Activated CD4-positive, alpha-beta T cell treated with anti-CD3 and anti-CD28 coated beads for 1 hour (primary cell): ENCODE measurements at places on chromosomes 6 and 20.

GRCh38 chr6:130885392-130886192, 58.4 kb downstream of the SMLR1 start:
- DNase-seq: peak; percentile 46

GRCh38 chr20:45946149-45946970, 11.9 kb downstream of the PCIF1 start:
- no peak for DNase-seq

- no peak for DNase-seq
These were observed 196.6 kb downstream of the UST start for GRCh38 chr6:148943451-148943850.

DNA sequence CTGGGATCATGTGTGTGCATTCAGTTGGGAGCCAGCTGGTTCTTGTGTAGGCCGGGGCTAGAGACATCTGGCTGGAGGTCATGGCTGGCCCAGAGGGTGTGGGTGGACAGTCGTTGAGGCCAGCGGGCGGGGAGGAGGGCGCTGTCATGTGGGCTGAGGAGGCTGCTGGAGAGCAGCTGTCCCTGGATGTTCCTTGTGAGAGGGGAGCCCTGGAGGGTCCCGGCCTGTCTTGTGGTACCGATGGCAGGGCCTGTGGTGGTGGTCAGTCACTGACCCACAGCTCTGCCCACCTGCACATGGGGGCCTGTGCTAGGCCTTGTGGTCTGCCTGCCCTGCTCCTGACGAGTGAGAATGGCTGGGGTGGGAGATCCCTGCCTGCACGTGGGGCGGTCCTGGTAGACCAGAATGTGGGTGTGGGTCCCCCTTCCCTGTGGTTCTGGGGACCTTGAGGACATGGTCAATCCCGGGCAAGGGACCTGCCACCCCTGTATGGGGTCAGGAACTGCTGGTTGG, 1.9 kb upstream of the C20orf204 start:
- DNase-seq: no peak

DNA sequence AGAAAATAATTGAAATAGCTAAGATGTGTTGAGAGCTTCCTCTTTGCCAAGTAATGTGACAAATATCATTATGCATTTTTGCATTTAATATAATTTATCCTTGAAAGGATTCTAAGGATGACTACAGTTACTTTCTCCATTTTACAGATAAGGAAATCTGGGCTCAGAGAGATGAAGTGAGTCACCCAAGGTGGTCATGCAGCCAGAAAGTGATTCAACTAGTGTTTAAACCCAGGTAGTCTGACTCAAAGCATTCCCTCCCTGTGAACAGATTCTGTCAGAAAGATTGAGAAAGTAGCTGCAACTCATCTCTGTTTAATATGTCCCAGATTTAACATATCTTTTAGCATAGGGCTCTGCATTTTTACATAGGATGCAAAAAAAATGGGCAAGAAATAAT, 28.1 kb downstream of the NRSN1 start:
- DNase-seq: no peak

DNA sequence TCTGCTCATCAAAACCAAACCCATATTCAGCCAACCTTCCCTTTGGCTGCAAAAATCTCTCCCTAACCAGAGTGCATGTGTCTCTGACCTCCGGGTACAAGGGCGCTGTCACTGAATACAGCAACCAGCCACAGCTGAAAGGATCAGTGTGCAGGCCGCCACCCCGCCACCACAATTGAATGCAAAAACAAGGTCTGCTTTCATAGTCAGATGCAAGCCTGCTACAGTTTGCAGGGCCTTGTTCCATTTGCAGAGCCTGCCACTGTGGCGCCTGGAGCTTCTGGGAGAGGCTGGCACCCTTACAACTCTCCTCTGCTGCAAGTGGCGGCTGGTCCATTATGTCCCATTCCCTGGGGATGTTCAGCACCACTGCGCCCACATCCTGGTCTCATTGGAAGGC, 23.5 kb downstream of the MDGA1 start:
- DNase-seq: no peak

- DNase-seq: no peak
These were observed 73.8 kb downstream of the HUS1B start for GRCh38 chr6:583116-583515.

DNA sequence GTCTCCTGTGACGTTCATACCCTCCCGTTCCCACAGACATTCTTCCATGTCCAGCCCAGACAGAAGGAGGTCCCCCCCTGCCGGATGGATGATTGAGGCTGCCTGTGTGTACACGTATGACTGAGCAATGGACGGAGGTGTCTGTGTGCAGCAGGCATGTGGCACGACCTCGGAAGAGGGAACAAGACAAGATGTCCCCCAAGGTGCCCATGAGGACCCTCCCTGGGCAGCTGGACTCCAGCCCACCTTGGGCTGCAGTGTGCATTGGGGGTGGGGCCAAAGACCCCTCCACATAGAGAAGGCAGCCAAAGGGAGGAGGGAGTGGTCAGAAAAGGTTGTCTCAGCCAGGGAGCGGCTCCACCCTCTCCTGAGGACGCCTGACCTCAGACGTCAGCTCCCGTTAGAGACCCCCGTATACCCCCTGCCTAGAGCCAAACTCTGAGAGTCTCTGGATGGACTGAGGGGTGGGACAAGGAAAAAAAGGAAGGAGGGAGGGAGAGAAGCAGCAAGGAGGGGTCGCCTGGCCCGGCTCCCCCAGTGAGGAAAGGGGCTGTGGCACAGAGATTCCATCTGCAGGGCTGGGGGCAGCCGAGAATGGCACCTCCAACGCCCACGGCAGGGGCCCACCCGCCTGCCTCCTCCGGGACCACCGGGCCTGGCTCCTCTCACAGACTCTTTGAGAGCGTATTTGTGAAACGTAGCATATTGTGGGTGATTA, 92.9 kb upstream of the BHLHE23 start:
- DNase-seq: no peak

GRCh38 chr6:163408352-163408991, 6.0 kb upstream of the QKI start:
- no peak for DNase-seq

- DNase-seq: no peak
These were observed 21.1 kb downstream of the SUMO4 start for GRCh38 chr6:149421132-149421531.

GRCh38 chr6:16956361-16956760, 145.5 kb upstream of the STMND1 start:
- no peak for DNase-seq

- DNase-seq: no peak
These were observed 31.9 kb upstream of the MRPS18A start for GRCh38 chr6:43719511-43719910.

DNA sequence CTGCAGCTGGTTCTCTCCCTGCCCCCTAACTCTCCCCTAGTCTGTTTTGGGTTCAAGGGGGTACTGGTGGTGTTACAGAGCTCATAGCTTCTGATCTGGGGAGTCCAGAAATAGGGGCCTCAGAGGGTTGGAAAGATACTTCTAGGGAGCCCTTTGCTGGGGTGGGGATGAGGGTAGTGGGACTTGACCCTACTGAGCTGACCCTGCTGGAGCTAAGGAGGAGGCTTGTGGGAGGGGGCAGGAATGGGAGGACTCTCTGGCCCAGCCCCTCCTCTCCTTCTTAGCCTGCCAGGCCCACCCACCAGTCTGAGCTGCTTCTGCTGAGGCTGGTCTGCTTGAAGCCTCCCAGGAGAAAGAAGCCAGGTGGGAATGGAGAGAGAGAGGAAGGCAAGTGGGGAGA, at the start of gene EGFL8:
EGFL8 (plus strand) TSS at position 301 of the 400 bp plus-strand sequence. CDS start 1,571 bp downstream, outside the sequence.
- no peak for DNase-seq

GRCh38 chr20:56624786-56625681, 4.1 kb upstream of the TFAP2C start:
- DNase-seq: no peak

DNA sequence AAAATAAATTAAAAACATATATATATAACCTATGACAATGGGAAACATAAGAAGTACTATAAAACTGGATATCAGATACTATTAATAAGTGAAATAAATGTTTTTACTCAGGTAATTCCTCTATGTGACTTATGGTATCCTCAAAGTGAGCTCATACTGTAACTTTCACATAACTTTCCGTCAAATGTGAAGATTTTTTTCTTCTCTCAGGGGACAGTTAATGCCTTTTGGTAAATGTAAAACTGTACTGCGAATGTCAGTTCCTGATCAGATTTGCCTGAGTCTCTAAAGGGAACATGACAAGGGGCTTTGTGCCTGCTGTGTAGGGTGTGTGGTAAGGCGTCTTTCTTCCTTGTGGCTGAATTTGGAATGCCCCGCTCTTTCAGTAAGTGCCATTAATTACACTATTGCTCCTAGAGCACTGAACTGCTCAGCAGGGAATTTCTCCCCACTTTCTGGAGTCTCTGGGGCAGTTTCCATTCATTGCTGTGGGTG, 271.8 kb downstream of the PRL start:
- no peak for DNase-seq

- no peak for DNase-seq
These were observed 235.4 kb downstream of the HDGFL1 start for GRCh38 chr6:22804620-22805261.

DNA sequence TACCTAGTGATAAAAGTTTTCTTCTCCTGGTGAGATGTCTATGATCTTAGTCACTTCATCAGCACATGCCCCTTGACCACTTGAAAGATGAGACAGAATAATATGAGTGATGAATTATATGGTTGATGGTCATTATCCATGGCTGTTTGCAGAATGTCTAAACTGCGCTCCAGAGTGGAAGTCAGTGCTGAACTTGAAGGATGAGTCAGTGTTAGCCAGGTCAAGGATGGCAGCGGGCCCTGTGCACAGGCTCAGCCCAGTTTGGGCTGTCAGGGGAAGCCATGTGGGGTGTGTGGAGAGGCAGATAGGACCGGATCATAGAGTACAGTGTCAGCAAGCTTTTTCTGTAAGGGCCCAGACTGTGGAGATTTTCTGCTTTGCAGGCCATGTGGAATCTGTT, 67.2 kb upstream of the KIF25 start:
- DNase-seq: no peak

DNA sequence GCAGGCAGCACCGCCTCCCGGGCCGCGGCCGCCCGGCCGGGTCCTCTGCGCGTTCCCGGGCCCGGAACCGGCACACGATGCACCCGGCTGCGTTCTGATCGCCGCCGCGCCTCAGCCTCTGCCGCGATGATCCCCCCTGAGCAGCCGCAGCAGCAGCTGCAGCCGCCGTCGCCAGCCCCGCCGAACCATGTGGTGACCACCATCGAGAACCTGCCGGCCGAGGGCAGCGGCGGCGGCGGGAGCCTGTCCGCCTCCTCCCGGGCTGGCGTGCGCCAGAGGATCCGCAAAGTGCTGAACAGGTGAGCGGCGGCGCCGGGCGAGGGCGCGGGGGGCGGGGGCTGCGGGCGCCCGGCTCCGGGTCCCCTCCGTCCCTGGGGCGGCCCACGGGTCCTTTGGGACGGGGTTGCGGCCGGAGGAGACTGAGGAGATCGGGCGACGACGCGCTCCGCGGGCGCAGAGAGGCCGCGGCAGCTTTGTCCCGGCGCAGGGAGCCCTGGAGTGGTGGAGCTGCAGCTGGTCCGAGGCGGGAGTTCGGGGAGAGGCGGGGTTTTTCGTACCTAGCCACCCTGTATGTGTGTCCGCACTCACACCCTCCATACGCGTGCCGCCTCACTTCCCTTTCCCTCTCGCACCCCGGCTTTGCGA, 659 bp downstream of the SLC35F1 start:
- no peak for DNase-seq

DNA sequence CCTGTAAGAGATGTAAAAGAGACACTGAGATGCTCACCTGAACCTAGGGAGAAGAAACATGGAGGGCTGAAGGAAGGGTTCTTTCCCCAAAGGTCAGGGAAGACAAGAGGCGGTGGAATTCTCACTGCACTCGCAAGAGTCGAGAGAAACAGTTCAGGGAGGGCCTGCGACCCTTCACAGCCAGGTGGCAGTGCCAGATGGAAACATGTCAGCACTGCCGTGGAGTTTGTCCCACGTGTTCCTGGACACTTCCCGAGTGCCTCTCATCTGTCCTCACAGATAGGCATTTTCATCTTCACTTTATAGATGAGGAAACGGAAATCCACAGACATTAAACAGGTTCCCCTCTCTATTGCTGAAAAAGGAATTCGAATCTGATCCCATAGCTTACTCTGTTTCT, 70.4 kb upstream of the SYNJ2 start:
- no peak for DNase-seq

GRCh38 chr6:36343109-36343680, 6.5 kb upstream of the BNIP5 start:
- no peak for DNase-seq

DNA sequence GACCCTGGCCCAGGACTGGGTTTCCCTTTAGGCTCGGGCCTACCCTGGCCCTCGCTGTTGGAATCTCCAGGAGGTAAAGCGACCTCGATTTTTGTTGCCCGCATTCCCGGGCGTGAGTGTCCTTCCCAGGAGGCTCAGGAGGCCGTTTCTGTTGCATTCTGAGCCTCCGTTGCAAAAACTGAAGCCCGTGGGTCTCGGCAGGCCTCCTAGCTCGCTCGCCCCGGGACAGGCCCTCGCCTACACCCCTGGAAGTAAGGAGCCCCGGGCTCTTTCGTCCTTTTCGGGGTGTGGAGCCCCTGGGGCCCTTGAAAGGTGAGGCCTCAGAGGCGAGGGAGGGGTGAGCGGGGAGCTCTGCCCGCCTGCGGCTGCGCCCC, 2.3 kb downstream of the NR2E1 start:
- DNase-seq: no peak

DNA sequence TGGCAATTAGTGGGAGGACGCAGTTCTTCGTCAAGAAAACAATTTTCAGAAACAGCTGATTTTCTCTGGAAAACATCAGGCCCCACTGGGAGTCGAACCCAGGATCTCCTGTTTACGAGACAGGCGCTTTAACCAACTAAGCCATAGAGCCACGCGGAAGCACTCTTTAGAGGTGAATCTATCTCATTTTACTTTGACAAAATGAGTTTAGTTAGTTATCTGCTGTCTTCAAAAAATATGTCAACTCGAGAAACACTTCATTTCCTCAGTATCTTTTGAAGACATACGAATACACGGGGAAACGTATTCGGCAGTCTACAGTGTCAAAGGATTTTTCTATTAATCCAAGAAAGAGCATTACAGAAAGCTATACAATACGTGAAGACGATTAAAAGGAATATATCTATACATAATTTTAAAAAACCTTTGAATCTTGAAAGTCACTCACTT, 26.7 kb downstream of the GPX6 start:
- no peak for DNase-seq

GRCh38 chr20:63739130-63740069, at the start of gene SLC2A4RG:
Gene SLC2A4RG (plus strand): TSS chr20:63739776. CDS start chr20:63739913, 137 bp downstream.
- DNase-seq: peak; percentile 54

DNA sequence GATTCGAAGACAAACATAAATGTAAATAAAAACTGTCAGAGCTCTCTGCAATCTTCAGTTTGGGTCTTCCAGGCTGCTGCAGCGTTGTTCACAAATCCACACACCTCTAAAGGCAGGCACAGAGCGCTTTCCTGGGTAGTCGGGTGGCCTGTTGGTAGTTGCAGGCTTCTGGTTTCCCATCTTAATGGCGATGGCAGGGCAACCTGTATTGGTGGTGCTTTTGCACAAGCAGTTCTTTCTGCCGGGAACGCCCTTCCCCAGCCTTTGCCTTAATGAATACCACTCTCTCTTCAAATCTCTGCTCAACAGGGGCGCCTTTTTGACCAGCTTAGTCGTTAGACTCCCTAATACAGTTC, 723 bp upstream of the IFT52 start:
- no peak for DNase-seq

- no peak for DNase-seq
These were observed 106.1 kb upstream of the TMEM170B start for GRCh38 chr6:11431455-11431937.

GRCh38 chr6:37429352-37429750, 3.7 kb upstream of the CMTR1 start:
- DNase-seq: no peak
